Endothelial cell (in vitro differentiated cells): ENCODE measurements at places on chromosomes 3 and 15. TPM values are rescaled to one million over a fixed set of nuclear protein-coding genes. Genes with fewer than 3 reads are reported as not detected.
A peak's percentile ranks its signal among the peaks of the same experiment; 100 is the strongest.

Gene AGTR1
- not detected for total RNA-seq

- no peak overlapping the region for H3K27ac ChIP-seq
- DNase-seq = no peak
- H3K27me3 ChIP-seq = no peaks in the 10 kb centered on the region
These were observed 32.2 kb downstream of the HGD start for GRCh38 chr3:120649830-120650233.

Gene HTR3E
- not detected for total RNA-seq

DNA sequence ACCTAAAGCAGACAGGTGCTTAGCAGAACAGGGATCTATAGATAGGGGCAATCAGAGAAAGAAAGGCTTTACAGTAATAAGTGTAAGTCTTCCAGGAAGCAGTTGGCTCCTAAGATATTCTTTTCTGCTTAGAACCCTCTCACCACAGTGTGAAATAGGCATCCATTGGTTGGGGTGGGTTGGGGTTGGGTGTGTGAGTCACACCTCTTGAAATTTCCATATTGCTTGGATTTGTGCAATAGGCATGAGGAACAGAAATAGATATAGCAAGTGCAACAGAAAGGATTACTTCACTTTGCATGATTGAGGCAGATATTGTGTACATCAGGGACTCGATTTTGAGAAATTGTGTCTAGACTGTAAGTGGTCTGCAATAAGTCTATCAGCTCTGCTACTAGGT is 200.1 kb upstream of the GAP43 start:
- H3K36me3 ChIP-seq = no peaks in the 10 kb centered on the region
- H3K27me3 ChIP-seq = no peaks in the 10 kb centered on the region
- no peak overlapping the region for H3K4me3 ChIP-seq
- no peak overlapping the region for H3K27ac ChIP-seq
- no peak for DNase-seq
- peaks cover 6% of the 10 kb centered on the region for H3K4me1 ChIP-seq

DNA sequence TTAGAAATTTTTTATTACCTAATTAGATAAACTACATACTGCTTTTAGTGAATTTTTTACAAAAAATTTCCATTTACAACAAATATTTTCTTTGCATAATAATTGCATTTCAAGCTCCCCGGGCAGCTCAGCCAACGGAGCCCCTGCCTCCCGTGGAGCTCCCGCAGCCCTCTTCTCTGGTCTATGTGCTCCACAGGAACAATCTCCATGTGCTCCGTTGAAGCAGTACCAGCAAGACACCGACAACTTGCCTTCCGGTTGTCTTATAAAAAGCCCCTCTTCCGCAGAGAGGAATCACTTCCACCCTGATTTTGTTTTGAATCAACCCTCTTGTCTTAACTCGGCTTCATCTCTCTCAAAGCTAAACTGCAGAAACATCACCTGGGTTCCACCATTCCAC is 46.9 kb upstream of the CHD2 start:
- no peak for DNase-seq
- no peaks in the 10 kb centered on the region for H3K36me3 ChIP-seq
- H3K4me3 ChIP-seq = no peak overlapping the region
- no peaks in the 10 kb centered on the region for H3K4me1 ChIP-seq

GRCh38 chr3:13883681-13884080 is 3.8 kb upstream of the WNT7A start:
- no peak overlapping the region for H3K27ac ChIP-seq
- DNase-seq = no peak
- no peak overlapping the region for H3K4me3 ChIP-seq
- peaks cover 8% of the 10 kb centered on the region for H3K36me3 ChIP-seq

DNA sequence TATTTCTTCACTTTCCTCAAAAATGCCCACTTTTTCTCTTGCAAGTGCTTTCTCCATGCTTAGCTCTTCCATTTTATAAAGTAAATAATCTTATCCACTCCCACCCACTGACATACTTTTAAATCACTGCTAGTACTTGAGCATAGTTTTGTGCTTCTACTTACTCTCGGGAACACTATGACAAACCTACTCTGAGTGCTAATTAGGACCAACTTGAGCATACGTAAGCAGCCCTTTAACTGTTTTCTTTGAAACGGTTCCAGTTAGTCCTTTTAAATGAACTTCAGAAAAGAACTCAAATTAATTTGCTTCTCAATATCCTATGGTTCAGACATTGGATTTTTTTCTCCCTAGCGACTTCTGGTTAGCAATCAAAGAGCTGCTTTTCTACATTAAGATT is 280.0 kb upstream of the SOX2 start:
- no peaks in the 10 kb centered on the region for H3K36me3 ChIP-seq
- H3K27me3 ChIP-seq = no peaks in the 10 kb centered on the region
- peaks cover 13% of the 10 kb centered on the region for H3K4me1 ChIP-seq
- no peak overlapping the region for H3K4me3 ChIP-seq
- no peak for DNase-seq
- H3K27ac ChIP-seq = no peak overlapping the region

Gene HESX1
- total RNA-seq = 1.6 TPM

GRCh38 chr15:22839046-22839695 is 705 bp downstream of the NIPA2 start:
- H3K36me3 ChIP-seq = peaks cover 13% of the 10 kb centered on the region
- H3K4me3 ChIP-seq = peak overlapping the region; percentile 98
- peak overlapping the region; percentile 97 for H3K27ac ChIP-seq
- H3K27me3 ChIP-seq = peaks cover 4% of the 10 kb centered on the region

DNA sequence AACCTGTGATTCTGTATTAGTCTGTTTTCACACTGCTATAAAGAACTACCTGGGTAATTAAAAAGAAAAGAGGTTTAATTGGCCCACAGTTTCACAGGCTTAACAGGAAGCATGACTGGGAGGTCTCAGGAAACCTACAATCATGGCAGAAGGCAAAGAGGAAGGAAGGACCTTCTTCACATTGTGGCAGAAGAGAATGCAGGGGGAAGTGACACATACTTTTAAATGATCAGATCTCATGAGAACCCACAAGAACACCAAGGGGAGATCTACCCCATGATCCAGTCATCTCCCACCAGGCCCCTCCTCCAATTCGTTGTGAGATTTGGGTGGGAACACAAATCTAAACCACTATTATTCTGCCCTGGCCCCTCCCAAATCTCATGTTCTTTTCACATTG is 6.1 kb downstream of the ZKSCAN7 start:
- H3K4me1 ChIP-seq = peaks cover 27% of the 10 kb centered on the region
- DNase-seq = no peak
- H3K36me3 ChIP-seq = peaks cover 71% of the 10 kb centered on the region

DNA sequence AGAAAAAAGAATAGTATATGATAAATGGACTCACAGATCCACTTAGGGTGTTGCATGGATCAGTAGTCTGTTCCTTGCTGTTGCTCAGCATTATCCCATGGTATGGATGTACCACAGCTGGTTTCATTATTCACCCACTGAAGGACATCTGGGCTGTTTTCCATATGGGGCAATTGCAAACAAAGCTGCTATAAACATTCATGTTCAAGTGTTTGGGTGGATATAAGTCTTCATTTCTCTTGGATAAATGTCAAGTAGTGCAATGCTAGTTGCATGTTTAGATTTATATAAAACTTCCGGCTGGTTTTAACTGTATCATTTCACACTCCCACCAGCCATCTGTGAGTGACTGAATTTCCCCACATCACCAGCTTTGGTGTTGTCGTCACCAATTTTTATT is 137.7 kb downstream of the ASB7 start:
- no peaks in the 10 kb centered on the region for H3K36me3 ChIP-seq
- peak overlapping the region; percentile 9 for H3K27ac ChIP-seq
- no peaks in the 10 kb centered on the region for H3K27me3 ChIP-seq
- H3K4me3 ChIP-seq = no peak overlapping the region
- no peak for DNase-seq

Gene TRAT1
- 0.51 TPM for total RNA-seq

Gene MUSTN1
- total RNA-seq = 1.1 TPM

DNA sequence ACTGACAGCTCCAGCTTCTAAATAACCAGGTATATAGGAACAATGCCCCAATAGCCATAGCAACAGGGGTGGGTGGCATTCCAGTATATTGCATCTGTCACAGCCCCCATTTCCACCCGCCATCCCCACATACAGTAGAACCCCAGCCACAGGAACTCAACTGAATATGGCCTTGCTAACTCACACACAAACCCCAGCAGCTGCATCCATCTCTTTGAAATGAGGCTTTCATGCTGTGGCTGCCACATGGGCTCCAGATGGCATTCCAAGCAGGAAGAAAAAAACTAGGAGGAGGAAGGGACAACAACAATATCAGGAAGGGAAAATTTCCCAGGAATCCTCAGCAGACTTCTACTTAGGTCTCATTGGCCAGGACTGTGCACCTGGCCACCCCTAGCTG is 54.6 kb downstream of the CCR3 start:
- no peak overlapping the region for H3K27ac ChIP-seq
- H3K36me3 ChIP-seq = peaks cover 4% of the 10 kb centered on the region
- peaks cover 8% of the 10 kb centered on the region for H3K4me1 ChIP-seq
- peaks cover 2% of the 10 kb centered on the region for H3K27me3 ChIP-seq
- peak overlapping the region; percentile 8 for H3K4me3 ChIP-seq

Gene LDHAL6B
- not detected for total RNA-seq

- no peak for DNase-seq
- H3K27ac ChIP-seq = peak overlapping the region; percentile 67
- H3K36me3 ChIP-seq = no peaks in the 10 kb centered on the region
- peaks cover 10% of the 10 kb centered on the region for H3K4me1 ChIP-seq
These were observed 334.0 kb upstream of the KCNMB2 start for GRCh38 chr3:178202194-178202593.

GRCh38 chr15:71254491-71254890 is 139.2 kb downstream of the THSD4 start:
- no peak overlapping the region for H3K27ac ChIP-seq
- DNase-seq = no peak
- no peaks in the 10 kb centered on the region for H3K27me3 ChIP-seq
- H3K4me3 ChIP-seq = no peak overlapping the region
- no peaks in the 10 kb centered on the region for H3K36me3 ChIP-seq

- no peak for DNase-seq
- no peaks in the 10 kb centered on the region for H3K36me3 ChIP-seq
- H3K4me3 ChIP-seq = no peak overlapping the region
- no peaks in the 10 kb centered on the region for H3K27me3 ChIP-seq
- H3K4me1 ChIP-seq = peaks cover 2% of the 10 kb centered on the region
These were observed 123.9 kb downstream of the FEZF2 start for GRCh38 chr3:62249484-62249776.

DNA sequence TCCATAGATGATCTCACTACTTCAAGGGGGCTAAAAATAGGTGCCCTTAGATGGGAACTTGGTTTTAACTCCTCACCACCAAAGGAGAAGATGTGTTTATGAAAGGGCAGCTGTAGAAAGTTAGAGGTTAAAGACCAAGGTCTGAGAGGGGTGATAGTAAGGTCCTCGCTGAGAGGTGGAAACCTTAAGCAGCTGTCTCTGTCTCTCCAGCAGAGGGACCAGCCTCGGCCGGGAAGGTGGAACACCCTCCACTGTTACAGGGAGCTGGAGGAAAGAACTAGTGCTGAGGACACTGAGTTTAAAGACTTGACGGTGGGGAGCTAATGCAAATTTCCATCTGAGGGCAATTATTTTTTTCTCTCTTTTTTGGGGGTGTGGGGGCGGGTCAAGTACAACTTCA is 8.9 kb upstream of the RLBP1 start:
- H3K36me3 ChIP-seq = no peaks in the 10 kb centered on the region
- no peaks in the 10 kb centered on the region for H3K27me3 ChIP-seq
- H3K27ac ChIP-seq = no peak overlapping the region
- no peak for DNase-seq
- H3K4me1 ChIP-seq = no peaks in the 10 kb centered on the region

DNA sequence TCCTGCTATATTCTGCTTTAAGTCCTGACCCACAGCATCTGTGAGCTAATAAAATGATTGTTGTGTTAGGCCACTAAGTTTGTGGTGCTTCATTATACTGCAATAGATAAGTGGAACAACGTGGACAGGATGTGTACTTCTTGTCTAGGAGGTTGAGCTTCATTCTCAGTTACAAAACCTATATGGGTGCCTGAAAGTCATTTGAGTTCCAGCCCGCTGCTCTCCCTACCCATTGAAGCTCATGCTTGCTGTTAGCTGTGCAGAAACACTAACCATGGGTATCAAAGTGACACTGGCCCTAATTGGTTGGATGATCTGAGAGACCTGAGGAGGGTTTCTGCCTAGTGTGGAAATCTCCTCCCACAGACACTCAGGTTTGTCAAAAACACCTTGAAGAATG is 357.2 kb downstream of the PDCD6IP start:
- H3K4me3 ChIP-seq = no peak overlapping the region
- H3K27me3 ChIP-seq = no peaks in the 10 kb centered on the region
- no peak for DNase-seq
- no peak overlapping the region for H3K27ac ChIP-seq

Gene LINGO1
- total RNA-seq = 18.8 TPM

Gene BFSP2
- not detected for total RNA-seq

GRCh38 chr15:25776071-25776746 is 86.9 kb downstream of the ATP10A start:
- H3K36me3 ChIP-seq = no peaks in the 10 kb centered on the region
- DNase-seq = no peak
- H3K4me1 ChIP-seq = peaks cover 5% of the 10 kb centered on the region
- peaks cover 10% of the 10 kb centered on the region for H3K27me3 ChIP-seq
- no peak overlapping the region for H3K4me3 ChIP-seq

DNA sequence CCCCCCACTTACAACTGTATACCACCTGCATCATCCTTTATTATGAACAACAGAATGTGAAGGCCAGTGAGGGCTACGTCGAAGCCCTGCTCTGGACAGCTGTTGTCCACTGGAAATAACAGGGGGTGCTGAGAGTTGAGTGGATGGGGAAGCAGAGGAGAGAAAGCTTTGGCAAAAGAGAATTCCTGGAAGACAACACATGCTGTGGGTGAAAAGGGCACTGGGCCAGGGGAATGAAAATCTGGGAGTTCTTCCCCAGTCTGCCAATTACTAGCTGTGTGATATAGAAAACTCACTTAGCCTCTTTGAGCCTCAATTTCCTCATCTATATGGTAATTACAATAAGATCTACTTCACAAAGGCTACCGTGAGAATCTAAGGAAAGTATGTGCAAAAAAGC is 40.7 kb downstream of the FSTL1 start:
- H3K4me3 ChIP-seq = no peak overlapping the region
- DNase-seq = no peak
- no peak overlapping the region for H3K27ac ChIP-seq
- peaks cover 26% of the 10 kb centered on the region for H3K4me1 ChIP-seq
- peaks cover 68% of the 10 kb centered on the region for H3K36me3 ChIP-seq

DNA sequence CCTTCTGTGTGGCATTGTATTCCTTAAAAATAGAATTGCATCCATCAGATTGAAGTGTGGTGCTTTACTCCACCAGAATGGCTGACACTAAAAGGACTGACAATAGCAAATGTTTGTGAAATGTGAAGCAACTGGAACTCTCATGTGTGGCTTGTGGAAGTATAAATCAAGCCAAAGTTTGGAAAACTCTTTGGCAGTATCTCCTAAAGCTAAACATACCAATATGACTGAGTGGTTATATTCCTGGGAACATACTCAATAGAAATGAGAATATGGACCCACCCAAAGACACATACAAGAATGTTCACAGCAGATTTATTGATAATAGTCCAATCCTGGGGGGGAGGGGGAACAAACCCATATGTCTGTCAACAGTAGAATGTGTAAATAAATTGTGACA is 87.1 kb downstream of the RARB start:
- no peaks in the 10 kb centered on the region for H3K36me3 ChIP-seq
- no peak overlapping the region for H3K4me3 ChIP-seq
- H3K27ac ChIP-seq = no peak overlapping the region
- no peaks in the 10 kb centered on the region for H3K27me3 ChIP-seq
- no peak for DNase-seq
